ENCODE measurements at places on chromosomes 1 and 21.
A peak's percentile ranks its signal among the peaks of the same experiment; 100 is the strongest.

DNA sequence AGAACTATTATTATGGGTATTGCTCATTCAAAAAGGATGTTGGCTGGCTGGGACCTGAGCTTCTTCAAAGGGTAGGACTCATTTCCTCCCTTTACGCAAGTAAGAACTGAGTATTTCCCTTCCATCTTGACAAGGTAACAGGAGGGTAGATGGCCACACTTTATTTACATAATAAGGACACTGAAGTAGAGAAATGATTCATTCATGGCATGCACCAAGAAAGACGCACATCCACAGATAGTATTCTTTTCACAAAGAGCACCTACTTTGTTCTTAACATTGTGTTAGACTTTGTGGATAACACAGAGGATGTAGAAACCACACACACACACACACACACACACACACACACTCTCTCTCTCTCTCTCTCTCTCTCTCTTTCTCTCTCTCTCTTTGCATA lies 82.9 kb downstream of the FAM78B start:
- DNase-seq = no peak

- no peak for DNase-seq
Observed at GRCh38 chr1:12622506-12622905, 4.5 kb upstream of the DHRS3 start.

- no peak for DNase-seq
Observed at GRCh38 chr1:2428490-2428889, 16.1 kb upstream of the PEX10 start.

- DNase-seq = no peak
Observed at GRCh38 chr1:19390901-19391595, 78.9 kb downstream of the SLC66A1 start.

DNA sequence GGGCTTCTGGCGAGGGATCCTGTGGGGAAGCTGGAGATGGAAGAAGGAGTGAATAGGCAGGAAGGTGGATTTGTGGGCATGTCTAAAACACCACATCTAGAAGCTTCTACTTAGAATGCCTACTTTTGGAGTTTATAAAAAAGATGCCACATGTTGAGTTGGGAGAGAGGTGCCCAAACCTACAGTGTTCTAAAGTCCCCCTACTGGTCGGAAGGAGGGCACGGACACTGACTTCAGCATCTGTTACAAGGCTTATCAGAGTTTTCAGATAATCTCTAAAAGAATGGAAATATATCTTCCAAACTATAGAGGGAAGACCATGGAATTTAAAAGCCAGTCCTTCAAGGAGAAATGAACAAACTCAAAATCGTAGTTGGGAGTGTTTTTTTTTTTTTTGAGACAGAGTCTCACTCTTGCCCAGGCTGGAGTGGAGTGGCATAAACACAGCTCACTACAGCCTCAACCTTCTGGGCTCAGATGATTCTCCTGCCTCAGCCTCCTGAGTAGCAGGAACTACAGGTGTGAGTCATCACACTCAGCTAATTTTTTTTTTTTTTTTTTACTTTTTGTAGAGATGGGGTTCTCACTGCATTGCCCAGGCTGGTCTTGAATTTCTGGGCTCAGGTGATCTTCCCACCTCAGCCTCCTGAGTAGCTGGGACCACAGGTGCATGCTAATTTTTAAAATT lies 14.8 kb downstream of the IBA57 start:
- no peak for DNase-seq

GRCh38 chr1:63148825-63149645 lies 173.3 kb upstream of the FOXD3 start:
- no peak for DNase-seq

DNA sequence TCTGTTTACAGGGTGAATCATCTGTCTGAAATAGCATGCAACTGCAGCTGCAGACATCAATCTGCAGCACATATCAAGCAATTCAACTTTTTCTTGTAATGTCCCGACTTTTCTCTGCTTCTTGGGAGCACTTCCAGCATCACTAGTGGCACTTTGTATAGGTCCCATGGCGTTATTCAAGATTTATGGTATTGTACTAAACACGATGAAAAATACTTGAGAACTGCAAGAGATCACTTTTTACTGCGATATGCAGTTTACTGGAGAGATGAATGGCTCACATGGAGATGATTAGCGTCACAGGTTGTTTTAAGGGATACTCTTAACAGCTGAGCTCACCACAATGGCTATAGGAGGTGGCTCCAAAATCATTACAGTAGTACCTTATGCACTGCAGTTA lies 7.2 kb upstream of the SCMH1 start:
- DNase-seq = no peak

DNA sequence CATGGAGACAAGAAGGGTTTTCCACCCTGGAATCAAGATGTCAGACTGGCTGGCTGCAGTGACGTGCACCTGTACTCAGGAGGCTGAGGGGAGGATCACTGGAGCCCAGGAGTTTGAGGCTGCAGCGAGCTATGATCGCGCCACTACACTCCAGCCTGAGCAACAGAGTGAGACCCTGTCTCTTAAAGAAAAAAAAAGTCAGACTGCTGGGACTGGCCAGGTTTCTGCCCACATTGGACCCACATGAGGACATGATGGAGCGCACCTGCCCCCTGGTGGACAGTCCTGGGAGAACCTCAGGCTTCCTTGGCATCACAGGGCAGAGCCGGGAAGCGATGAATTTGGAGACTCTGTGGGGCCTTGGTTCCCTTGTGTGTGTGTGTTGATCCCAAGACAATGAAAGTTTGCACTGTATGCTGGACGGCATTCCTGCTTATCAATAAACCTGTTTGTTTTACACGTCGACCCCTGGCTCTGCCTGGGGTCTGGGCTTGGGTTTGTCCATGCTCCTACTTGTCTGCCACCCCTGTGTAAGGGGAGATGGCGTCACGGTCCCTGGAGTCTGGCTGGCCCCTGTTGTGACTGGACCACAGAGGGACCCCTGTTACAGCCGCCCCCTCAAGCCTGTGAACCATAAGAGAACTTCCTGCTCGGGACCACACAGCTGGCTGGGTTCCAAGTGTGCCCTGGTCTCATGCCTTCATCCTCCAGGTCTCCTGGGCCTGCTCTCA lies 20.9 kb upstream of the VPS13D start:
- DNase-seq = peak; percentile 37

DNA sequence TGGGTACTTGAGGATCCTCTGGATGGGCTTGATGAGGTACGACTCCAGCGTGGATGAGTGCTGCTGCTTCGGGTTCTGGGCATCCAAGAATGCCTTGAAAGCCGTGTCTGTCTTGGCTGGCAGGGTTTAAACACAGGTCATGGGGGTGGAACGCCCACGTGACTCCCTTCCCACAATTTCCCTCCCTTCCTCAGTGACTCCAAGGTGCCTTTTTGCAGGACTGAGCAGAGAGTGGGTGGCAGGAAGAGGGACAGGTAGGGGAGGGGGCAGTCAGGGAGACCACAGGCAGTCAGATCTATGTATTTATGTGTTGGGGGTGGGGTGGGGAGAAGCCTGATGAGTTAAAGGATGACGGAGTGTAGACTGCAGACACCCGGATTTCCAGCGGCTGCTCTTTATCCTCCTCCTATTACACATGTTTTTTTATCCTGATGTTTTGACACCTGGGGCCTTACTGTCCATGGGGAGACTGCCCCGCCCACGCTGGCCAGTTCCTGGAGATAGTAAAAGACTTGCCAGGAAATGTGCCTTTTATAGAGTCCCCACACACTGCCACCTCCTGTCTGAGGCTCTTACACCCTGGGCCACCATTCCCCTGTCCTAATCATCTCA lies 103.2 kb upstream of the KRTAP19-8 start:
- DNase-seq = no peak

- no peak for DNase-seq
Observed at GRCh38 chr21:34135330-34135729, 62.0 kb downstream of the MRPS6 start.

GRCh38 chr1:7379441-7379971 lies 391.6 kb upstream of the VAMP3 start:
- DNase-seq = peak; percentile 70

DNA sequence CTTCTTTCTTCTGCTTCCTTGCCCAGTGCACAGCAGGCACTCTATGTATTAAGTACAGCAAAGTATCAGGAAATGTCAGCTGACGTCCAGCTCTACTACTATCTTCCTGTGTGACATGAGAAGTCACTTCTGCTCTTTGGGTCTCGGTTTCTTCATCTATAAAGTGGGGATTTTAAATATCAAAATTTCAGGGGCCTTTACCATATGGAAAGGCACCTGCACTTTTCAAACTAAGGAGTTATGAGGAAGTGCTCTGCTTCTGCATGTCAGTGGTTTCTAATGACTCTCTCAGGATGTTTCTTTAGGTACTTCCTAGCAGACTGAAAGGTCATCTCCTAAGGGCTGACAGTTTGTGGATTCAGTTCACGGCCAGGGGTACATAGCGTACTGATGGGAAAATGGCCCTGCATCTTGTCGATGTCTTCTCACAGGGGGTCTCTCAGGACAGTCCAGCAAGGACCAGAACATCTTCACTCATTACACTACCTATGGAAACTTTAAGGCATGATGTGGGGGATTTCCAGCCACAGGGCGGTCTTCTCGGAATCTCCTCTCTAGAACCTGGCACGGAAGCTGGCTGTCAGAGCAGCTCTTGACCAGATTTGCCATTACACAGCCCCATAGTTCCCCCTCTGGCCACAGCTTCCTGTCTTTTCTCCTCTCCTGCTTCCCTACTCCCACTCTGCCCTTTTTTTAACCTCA lies 42.0 kb upstream of the MTF1 start:
- DNase-seq = no peak

DNA sequence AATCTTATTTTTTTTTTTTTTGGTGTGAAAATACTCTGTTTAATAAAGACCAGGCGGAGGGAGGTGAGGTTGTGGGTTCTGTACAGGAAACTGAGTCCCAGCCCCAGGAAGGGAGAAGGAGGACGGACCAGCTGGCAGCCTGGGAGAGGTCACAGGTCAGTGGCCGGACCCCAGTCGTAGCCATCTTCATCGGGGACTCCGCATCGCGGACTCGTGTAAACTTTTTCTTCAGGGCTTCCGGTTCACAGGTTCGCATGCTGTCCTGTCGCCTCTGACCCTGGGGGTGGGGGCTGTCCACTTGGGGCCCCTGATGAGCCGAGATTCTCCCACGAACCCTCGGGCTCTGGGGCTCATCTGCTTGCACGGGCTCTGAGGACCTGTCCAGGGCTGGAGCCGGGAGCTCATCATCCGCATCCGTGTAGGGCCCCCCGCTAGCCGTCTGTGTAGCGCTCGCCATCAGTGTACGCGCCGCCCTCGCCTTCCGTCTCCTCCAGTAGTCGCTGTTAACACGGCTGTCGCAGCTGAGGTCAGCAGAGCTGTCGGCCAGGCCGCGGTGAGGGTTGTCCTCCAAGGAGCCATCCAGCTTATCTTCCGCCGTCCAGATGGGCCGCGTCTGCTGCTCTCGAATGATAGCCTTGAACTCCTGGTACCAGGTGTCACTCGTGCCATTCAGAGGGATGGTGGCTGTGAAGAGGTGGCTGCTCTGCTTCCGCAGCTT lies 975.7 kb upstream of the PRMT6 start:
- DNase-seq = no peak
